ENCODE measurements at places on chromosomes 2 and 18.

DNA sequence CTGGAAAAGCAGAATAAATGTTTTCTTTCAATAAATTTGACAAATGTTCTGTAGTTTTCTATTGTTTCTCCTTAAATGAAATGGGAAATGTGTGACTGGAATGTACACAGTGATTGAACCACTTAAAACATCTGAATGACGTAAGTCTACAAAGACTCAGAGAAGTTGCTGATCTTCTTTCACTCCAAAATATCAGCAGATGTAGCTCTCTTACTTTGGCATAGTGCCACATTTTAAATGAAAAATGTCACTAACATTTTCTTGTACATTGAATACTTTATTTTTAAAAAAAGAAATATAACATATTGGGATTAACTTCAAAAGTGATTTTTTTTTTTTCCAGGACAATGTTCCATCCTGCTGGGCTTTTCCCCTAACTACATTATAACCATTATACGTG is 565.6 kb downstream of the TMEM182 start:
- DNase-seq = no peak

DNA sequence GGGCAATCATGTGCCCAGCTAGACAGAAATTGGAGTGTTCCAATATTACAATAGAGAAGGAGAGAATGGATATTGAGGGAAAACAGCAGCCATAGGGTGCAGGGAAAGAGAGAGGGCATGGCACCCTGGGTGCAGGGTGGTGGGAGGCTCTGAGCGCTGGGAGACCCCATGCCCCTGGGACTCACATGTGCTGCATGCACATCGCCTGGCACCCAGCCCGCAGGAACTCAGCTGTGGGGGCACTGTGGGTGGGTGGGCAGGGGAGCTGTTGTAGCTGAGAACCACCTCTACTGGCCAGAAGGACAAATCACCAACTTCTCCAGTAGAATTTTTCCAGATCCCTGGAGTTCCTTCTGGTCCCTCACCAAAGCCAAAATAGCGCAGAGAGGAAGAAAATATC is 7.2 kb upstream of the NEURL3 start:
- no peak for DNase-seq

- DNase-seq = no peak
Measured at GRCh38 chr2:23510471-23510870, 125.5 kb downstream of the KLHL29 start.

- DNase-seq = no peak
Measured at GRCh38 chr2:124953921-124954320, 928.8 kb downstream of the CNTNAP5 start.

- no peak for DNase-seq
Measured at GRCh38 chr2:130798472-130799218, 38.1 kb upstream of the ARHGEF4 start.

Measured in activated effector memory CD4-positive, alpha-beta T cell treated with Interleukin-2 at 50 U/mL for 16 hours (primary cell).